ENCODE measurements at places on chromosomes 3 and 15.
A peak's percentile ranks its signal among the peaks of the same experiment; 100 is the strongest.

DNA sequence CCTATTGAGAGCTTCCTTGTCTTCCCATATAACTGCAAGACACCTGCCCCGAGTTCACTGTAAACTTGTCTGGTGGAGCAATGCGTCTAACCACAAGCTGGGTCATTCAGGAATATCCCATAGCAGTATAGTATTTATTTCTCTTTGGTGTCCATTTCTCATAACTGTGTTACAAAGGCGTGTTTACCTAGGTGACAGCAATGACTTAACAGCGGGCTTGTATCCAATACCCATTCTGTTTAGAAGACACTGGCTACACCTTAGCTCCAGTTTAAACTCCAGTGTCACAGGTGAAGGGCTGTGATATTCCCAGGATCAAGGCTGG lies 24.3 kb downstream of the ATP10A start:
- DNase-seq = no peak

GRCh38 chr3:55160241-55160983 lies 232.6 kb upstream of the LRTM1 start:
- DNase-seq = no peak

- peak; percentile 28 for DNase-seq
Observed at GRCh38 chr15:76994001-76994400, 925 bp upstream of the PSTPIP1 start.

DNA sequence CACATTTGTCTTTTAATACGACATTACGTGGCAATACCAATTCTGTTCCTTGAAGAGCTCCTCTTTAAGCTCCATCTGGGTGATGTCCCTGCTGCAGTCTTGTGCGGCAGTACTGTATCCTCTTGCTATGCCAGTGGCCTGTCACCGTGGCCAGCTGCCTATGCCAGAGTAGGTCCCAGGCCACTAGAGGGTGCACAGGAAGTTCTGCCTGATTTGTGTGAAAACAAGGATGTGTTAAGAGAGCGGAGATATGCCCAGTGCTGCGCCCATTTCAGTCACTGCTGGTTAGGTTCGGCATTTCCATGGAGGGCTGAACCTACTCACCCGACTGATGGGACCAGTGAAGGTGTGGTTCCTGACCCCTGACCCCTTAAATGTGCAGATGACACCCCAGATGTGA lies 25.2 kb downstream of the NIPA1 start:
- no peak for DNase-seq

GRCh38 chr3:3280396-3280795 lies 100.9 kb upstream of the CRBN start:
- no peak for DNase-seq

DNA sequence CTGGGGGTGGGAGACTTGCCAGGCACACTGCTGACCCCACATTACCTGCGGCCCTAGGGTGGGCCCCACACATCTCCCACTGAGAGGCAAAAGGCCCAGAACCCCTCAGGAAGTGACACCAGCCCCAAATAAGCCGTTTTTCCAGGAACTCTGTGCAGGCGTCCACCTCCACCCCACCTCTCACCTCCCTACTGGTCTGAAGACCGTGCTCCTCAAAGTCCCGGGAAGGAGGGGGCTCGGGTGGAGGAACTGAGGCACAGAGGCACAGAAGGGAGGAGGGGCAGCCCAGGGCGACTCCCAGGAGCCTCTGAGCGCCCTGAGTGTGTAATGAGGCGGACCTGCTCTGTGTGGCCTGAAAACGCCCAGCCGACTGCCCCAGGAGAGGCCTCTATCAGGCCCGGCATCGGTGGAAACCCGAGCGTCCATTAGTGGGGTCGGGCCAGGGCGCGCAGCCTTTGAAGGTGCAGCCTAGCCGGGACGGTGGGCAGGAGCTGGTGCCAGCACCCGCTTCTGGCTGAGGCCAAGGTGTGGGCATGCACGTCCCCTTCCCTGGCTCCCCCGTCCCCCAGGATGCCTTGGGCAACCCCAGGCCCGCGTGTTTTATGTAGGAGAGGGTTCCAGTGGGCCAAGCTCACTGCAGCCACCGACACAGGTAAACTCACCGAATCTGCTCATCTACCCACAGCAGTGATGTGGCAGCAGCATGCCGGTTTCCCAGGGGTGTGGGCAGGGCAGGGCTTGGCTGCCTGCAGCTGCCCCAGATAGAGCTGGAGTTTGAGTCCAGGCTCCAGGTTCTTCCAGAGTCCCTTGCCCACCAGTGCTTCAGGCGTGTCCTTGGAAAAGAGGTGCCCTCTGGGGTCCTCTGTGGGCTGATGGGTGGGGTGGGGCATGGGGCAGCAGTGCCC lies 55.8 kb downstream of the DNAJB8 start:
- no peak for DNase-seq

DNA sequence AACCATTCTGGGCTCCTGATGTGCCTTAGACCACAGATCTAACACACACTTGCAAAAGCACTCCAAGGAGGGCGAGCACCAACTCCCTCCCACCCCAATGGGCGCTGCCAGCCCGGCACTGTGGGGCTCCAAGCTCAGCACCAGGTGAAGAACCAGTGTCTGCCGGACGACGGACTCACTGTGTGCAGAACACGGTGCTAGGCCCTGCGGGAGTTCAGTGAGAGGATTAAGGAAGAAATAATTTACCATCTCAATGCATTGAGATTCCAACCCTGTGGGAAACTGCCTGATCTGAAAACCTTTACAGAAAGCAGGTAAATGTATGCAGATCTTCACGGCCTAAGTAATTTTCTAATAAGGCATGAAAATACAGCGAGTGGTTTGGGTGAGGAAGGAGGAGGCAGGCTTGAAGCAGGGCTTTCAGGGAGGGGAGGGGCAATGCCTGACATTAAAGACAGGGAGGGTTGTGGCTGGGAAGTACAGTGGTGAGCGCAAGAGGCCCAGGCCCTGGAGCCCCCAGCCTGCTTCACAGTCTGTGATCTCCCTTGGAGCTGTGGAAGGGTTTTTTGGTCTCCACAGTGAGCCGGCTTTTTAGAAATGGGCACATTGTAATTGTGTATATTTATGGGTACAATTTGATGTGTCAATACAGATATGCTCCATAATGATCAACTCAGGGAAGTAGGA lies 35.6 kb upstream of the CHRNB4 start:
- no peak for DNase-seq

- no peak for DNase-seq
Observed at GRCh38 chr3:190058521-190059241, 62.0 kb downstream of the P3H2 start.

DNA sequence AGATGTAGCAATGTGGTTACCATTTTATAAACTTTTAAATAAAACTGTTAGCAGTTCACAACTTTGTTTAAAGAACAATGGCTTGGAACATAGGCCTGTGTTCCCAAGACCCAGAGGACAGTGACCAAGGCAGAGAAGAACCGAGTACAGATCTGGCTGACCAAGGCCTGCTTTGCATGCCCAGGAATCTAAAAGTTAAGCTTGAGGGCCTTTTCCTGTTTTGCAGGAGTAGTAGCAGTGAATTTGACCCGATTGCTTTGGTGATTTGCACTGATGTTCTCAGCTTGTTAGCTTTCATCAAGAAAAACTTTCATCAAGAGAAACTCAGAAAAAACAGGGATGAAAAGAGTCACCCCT lies 9.9 kb downstream of the FILIP1L start:
- DNase-seq = no peak

GRCh38 chr3:133394561-133395311 lies 5.1 kb upstream of the BFSP2 start:
- no peak for DNase-seq

DNA sequence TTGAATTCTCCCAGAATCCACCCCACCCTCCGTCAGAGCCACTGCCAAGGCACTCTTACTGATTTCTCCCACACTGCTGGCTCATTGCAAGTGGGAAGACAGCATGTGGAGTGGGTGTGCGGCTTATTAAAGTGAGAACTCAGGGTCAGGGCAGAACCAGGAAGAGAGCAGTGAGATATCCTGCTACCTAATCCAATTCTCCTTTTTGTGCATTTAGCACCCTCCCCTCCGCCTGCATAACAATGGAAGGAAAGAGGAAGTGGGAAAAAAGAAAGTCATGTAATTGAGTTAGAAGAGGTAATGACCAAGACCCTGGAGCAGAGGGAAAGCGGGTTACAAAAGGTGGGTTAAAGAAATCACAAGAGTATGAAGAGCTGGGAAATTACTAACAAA lies 27.8 kb upstream of the PIK3CB start:
- DNase-seq = no peak

- peak; percentile 31 for DNase-seq
Observed at GRCh38 chr3:71128961-71129360, 454.6 kb downstream of the FOXP1 start.

GRCh38 chr15:77717333-77717990 lies 84.8 kb upstream of the LINGO1 start:
- DNase-seq = no peak

- DNase-seq = peak; percentile 22
Observed at GRCh38 chr15:85044251-85044853, 62.7 kb downstream of the PDE8A start.

- DNase-seq = no peak
Observed at GRCh38 chr3:195773956-195774537, 37.7 kb downstream of the MUC4 start.

DNA sequence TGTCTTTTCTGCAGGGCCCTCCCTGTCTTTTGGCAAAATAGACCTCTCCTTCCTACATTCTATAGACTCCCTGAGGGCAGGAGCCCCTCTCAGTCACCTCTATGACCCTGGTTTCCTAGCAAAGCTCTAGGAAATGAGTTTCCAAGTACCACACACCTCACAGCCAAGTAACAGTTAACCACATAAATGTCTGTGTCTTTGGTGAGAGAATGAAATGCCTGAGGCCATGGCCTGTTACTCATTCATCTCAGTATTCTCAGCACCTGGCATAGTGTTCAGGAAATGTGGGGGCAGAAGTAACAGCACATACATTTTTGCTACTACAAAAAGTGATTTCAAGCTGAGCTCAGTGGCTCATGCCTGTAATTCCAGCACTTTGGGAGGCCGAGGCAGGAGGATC lies 21.0 kb downstream of the RFT1 start:
- no peak for DNase-seq

- DNase-seq = no peak
Observed at GRCh38 chr3:156675830-156676767, 1.7 kb downstream of the TIPARP start.

DNA sequence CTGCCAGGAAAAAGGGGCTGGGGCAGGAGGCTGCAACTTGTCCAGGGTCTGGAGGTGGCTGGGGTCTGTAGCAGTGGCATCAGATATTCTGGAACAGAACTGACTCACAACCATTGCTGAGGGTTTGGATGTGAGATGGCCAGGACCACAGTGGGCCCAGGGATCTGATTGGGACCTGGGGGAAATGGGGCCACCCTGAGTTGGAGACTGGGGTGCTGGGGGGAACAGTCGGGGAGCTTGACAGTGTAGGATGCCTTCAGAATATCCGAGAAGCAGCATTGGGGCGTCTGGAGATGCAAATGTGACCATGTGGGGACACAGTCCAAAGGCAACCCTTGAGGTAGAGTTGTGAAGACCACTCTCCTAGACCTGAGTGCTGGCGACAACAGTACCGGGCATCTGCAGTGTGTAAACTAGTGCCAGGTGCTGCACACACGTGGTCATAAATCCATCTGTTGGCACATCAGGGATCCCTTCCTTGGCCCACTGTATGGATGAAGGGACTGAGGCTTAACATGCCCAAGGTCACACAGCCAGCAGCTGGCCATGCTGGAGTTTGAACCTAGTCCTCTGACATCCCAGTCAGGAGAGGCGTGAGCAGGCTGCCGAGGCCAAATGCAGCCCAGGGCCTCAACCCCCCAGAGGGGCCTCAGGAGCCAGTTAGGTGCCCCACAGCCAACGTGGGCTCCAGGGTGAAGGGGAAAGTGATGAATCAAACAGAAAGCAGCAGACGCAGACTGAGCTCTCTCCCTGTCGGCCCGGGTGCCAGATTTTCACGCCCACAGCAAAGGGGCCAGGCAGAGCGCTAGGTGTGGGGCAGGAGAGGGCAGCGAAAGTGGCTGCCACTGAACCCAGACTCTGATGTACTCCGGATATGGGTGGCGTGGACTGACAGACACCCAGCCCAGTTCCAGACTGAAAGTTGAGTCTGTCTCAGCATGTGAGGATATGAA lies 18.8 kb downstream of the HEMK1 start:
- peak; percentile 68 for DNase-seq

DNA sequence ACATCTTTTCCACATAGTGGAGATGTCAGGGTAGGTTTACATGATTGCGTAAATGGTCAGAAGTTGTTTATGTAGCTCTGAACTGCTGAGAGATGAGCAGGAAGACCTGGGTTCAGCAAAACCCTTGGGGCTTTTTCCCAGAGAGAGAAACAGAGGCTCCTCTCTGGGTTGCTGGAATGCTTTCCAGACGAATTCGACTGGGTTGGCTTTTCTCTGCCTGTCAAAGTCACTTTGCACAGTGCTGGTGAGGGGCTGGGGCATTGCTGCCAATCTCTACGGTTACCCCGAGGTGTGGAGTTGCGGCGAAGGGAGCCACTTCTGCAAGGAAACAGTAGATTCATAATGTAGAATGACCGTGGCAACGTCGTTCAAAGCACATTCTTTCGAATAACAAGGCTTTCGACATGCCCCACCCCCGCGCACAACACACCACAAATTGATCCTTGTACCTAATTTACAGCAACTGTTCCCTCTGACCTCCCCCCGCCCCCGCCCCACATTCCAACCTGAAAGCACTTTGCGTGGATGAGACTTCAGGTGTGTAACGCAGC lies 950 bp upstream of the CNTN4 start:
- DNase-seq = no peak

- no peak for DNase-seq
Observed at GRCh38 chr3:12644331-12644937, 19.5 kb downstream of the RAF1 start.

DNA sequence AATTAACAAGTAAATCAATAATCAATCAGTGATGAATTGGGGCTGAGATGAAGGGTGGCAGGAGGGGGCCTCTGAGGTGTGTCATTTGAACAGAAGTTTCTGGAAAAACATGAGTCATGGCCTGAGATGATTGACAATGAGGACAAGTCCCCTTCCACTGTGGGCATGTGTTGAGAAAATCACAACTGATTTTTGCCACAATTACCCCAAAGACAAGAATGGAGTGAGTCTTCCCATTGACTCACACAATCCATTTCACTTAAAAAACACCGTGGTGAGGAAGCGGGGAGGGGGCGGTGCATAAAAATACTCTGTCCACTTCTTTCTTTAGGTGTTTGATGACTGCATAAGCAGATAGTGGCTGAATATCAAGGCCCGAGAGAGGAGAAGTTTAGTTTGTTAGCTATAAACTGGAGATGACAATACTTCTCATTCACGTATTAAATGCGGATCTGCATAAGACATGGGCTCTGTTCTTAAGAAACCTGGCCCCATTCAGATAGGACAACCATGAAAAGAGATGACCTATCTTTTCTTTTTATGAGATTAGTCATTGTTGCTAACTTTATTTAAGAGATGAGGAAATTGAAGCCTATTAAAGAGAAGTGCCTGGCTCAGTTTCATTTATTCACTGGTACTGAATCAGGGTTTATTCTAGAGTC lies 34.7 kb downstream of the SHC4 start:
- peak; percentile 5 for DNase-seq

GRCh38 chr3:58719684-58720083 lies 53.1 kb upstream of the FAM3D start:
- no peak for DNase-seq

GRCh38 chr3:29936054-29936453 lies 655.2 kb downstream of the RBMS3 start:
- no peak for DNase-seq

GRCh38 chr15:98330692-98331435 lies 317.5 kb upstream of the IGF1R start:
- no peak for DNase-seq

- DNase-seq = no peak
Observed at GRCh38 chr3:194931865-194932264, 246.2 kb downstream of the FAM43A start.
